Large intestine (tissue), 12 donors: ENCODE measurements at places on chromosomes 11 and 22. TPM values are rescaled to one million over a fixed set of nuclear protein-coding genes. Genes with fewer than 3 reads are reported as not detected.

- DNase-seq: no peak
These were observed 46.6 kb upstream of the RCN1 start for GRCh38 chr11:32044158-32044863.

GRCh38 chr11:66311470-66311964 lies 5.3 kb downstream of the CD248 start:
- no peak for DNase-seq

The CHST1 gene
- 3.0 TPM for polyA plus RNA-seq

DNA sequence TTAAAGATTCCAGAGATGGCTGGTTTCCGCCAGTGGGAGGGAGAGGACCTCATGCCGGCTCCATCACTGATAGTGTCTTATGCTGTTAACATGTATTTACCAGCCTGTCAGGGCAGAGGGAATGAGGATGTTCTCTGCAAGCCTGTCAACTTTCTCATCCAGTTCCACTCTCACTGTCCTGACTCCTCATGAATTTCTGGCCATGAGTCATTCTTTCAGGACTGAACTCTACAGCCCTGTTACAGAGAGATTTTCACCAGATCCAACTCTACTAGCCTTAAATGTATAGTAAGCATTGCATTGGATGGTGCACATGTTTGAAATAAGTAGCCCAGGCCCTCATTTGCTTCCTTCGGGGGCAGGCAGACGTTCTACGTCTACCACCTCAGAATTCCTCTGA lies 387.7 kb downstream of the TMEM135 start:
- no peak for DNase-seq

The OTOG gene
- 0.10 TPM for polyA plus RNA-seq
